Breast epithelium (tissue), 4 donors: ENCODE measurements at places on chromosomes 1 and 21. TPM values are rescaled to one million over a fixed set of nuclear protein-coding genes. Genes with fewer than 3 reads are reported as not detected.

The MR1 gene
- 23.4 TPM for total RNA-seq

The CSF3R gene
- 54.2 TPM for total RNA-seq

The PIP5K1A gene
- 38.1 TPM for total RNA-seq

The SHISA4 gene
- 15.7 TPM for total RNA-seq

The ZBTB37 gene
- total RNA-seq, result 15.4 TPM

The FCGR1A gene
- total RNA-seq, result 2.8 TPM

The BTG3 gene
- 55.6 TPM for total RNA-seq

The NUAK2 gene
- 1.1 TPM for total RNA-seq

The TMEM82 gene
- not detected for total RNA-seq

The OR6K3 gene
- total RNA-seq, result not detected

The SHE gene
- 21.3 TPM for total RNA-seq

The ERVH48-1 gene
- total RNA-seq, result not detected
